ENCODE measurements at places on chromosomes 13 and 19. TPM values are rescaled to one million over a fixed set of nuclear protein-coding genes. Genes with fewer than 3 reads are reported as not detected.
A peak's percentile ranks its signal among the peaks of the same experiment; 100 is the strongest.

CDC42EP5 gene
- 39.6 TPM for total RNA-seq

HSH2D gene
- total RNA-seq = not detected

DNA sequence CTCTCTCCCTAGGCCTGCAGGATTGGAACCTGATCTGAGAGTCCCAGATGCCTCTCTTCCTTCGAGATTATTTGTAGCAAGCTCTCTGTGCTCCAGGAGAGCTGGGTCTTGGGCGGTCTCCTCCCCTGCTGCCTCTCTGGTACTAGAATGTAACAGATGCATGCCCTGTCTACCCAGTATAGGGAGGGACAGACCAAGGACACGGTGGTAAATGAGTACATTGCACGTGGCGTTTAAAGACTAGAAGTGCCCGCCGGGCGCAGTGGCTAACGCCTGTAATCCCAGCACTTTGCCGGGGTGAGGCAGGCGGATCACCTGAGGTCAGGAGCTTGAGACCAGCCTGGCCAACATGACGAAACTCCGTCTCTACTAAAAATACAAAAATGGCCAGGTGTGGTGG, 11.7 kb downstream of the SLC27A1 start:
- H3K36me3 ChIP-seq = no peaks in the 10 kb centered on the region
- no peak overlapping the region for H3K4me3 ChIP-seq
- H3K27me3 ChIP-seq = no peaks in the 10 kb centered on the region
- peaks cover 37% of the 10 kb centered on the region for H3K4me1 ChIP-seq
- H3K27ac ChIP-seq = no peak overlapping the region

DNA sequence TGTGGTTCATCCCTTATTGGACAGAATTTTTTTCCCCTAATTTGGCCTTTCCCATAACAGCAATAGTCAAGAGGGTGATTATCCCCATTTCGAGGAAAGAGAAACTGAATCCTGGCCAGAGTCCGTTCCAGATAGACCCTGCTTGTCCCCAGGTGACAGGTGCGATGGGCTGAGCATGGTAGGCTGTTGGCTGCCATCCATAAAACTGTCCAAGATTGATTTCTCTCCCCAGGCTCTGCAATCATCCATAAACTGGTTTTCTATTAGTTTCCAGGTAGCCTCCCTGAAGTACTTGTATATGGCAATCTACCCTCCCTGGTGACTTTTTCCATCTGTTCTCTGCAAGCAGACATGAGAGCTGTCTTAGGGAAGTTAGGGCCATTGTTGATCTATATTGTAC, 25.4 kb downstream of the SERP2 start:
- DNase-seq = no peak
- no peaks in the 10 kb centered on the region for H3K36me3 ChIP-seq
- no peaks in the 10 kb centered on the region for H3K4me1 ChIP-seq
- peaks cover 9% of the 10 kb centered on the region for H3K27me3 ChIP-seq
- H3K4me3 ChIP-seq = no peak overlapping the region

- no peaks in the 10 kb centered on the region for H3K36me3 ChIP-seq
- no peaks in the 10 kb centered on the region for H3K27me3 ChIP-seq
- no peak overlapping the region for H3K4me3 ChIP-seq
- peaks cover 5% of the 10 kb centered on the region for H3K4me1 ChIP-seq
Observed at GRCh38 chr19:13887517-13887916, 10.6 kb downstream of the NANOS3 start.

POSTN gene
- total RNA-seq = 196 TPM

- peak overlapping the region; percentile 17 for H3K4me3 ChIP-seq
- peaks cover 51% of the 10 kb centered on the region for H3K4me1 ChIP-seq
Observed at GRCh38 chr13:23323946-23324709, 109.4 kb downstream of the SACS start.

MADCAM1 gene
- total RNA-seq = not detected

DNA sequence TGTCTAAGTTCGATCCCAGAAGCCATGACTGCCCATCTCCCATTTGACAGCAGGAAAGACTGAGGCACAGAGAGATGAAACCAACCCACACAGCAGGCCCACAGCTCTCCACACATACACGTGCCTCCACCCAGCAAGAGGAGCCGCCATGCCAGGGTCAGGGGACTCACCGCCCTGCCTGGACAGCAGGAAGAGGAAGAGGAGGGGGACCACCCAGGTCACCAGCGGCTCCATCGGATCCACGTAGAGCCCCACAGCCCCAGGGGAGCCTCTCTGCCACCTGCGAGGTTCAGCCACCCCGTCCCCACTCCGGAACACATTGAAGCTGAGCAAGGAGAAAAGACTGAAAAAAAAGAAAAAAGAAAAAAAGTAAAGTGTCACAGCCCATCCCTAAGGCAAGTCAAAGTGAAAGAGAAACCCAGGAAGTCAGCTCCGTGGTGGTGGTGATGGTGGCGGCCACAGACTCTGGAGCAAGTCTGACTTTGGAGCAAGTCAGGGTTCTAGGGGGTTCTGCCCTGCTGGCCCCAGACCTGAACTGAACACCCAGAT, at the start of gene IL12RB1:
Gene IL12RB1, minus strand, starts transcription at position 345 of the 549 bp plus-strand sequence. Its CDS starts 111 bp downstream, at position 234.
- no peak within 1 kb of the TSS for H3K27ac ChIP-seq
- H3K27me3 ChIP-seq = no peaks in the 10 kb centered on the region
- no peak for DNase-seq
- no peaks in the 10 kb centered on the region for H3K36me3 ChIP-seq
- no peaks in the 10 kb centered on the region for H3K4me1 ChIP-seq

DNA sequence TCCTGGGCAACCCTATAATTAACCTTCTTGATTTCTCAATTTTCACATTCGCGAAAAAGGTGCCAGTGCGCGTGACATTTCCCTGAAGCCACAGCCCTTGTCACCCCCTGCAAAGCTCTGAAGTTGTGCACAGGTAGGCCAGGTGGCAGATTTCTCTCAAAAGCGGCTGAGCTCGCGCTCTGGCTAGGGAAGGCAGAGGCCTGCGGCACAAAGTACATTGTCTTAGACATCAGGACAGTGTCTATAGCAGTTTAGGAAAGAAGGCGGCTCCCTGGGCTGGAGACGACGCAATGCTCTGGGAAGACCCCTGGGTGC, 42.9 kb upstream of the ZNF14 start:
- H3K27me3 ChIP-seq = no peaks in the 10 kb centered on the region
- peak overlapping the region; percentile 96 for H3K4me3 ChIP-seq
- H3K36me3 ChIP-seq = no peaks in the 10 kb centered on the region
- H3K27ac ChIP-seq = 0 out of 2 replicates have a peak overlapping the region, but pooled peaks have one; percentile 4

DNA sequence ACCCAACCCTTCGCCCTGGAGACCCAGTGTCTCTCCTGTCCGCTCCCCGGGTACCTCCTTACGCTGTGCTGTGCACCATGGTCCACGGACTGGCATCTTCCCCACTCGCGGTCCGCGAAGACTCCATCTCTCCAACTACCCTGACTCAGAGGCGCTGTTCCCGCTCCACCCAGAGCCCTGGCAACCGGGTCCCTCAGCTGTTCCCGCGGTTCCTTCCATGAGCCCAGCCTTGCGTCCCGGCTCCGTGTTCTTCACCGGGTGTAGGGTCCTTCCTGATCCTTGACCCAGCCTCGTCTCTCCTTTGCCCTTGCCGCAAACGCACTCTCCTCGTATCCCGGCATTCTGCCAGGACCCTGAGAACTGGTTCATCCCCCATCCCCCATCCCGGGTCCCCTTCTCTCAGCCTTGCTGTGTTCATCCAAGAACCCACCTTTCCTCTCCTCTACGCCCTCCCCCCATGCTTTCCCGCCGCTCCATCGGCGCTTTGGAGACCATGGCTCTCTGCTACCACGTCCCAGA, 664 bp downstream of the ICAM5 start:
- 0 out of 2 replicates have a peak overlapping the region, but pooled peaks have one; percentile 68 for H3K27ac ChIP-seq
- no peaks in the 10 kb centered on the region for H3K27me3 ChIP-seq
- H3K36me3 ChIP-seq = no peaks in the 10 kb centered on the region
- peak; percentile 73 for DNase-seq
- H3K4me3 ChIP-seq = peak overlapping the region; percentile 72
- H3K4me1 ChIP-seq = no peaks in the 10 kb centered on the region

GRCh38 chr19:47699360-47699917, 13.8 kb upstream of the EHD2 start:
- H3K4me1 ChIP-seq = no peaks in the 10 kb centered on the region
- H3K27me3 ChIP-seq = no peaks in the 10 kb centered on the region
- DNase-seq = peak; percentile 61

SOX1 gene
- total RNA-seq = not detected

SIGLEC8 gene
- not detected for total RNA-seq

GRCh38 chr19:31351056-31351854, 2.0 kb upstream of the TSHZ3 start:
- no peaks in the 10 kb centered on the region for H3K27me3 ChIP-seq
- peak; percentile 80 for DNase-seq
- H3K4me1 ChIP-seq = peaks cover 14% of the 10 kb centered on the region
- peaks cover 2% of the 10 kb centered on the region for H3K36me3 ChIP-seq

- H3K4me1 ChIP-seq = peaks cover 26% of the 10 kb centered on the region
- no peak overlapping the region for H3K4me3 ChIP-seq
- H3K27ac ChIP-seq = peak overlapping the region; percentile 88
- DNase-seq = peak; percentile 94
- H3K27me3 ChIP-seq = no peaks in the 10 kb centered on the region
Observed at GRCh38 chr19:41298348-41298964, 11.5 kb upstream of the CCDC97 start.

DNA sequence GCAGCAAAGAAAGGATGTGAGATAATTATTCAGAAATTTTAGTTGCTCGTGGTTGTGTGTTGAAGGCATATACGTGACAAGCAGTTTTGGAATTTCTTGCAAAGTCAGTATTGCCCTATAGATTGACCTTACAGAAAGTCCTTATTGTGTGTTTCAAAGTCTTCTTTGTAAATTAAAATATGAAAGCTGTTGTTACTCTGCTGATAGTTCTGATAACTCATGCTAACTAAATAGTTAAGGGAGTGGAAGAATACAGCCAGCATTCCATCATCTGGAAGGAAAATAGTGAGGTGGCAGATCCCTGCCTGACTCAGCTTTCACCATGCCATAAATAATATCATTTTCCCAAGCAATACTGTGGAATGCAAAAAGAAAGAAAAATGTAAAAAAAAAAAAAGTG, 27.2 kb downstream of the WASF3 start:
- H3K27ac ChIP-seq = peak overlapping the region; percentile 78
- H3K36me3 ChIP-seq = no peaks in the 10 kb centered on the region
- peaks cover 42% of the 10 kb centered on the region for H3K4me1 ChIP-seq
- no peaks in the 10 kb centered on the region for H3K27me3 ChIP-seq
- H3K4me3 ChIP-seq = peak overlapping the region; percentile 54
- peak; percentile 88 for DNase-seq

DNA sequence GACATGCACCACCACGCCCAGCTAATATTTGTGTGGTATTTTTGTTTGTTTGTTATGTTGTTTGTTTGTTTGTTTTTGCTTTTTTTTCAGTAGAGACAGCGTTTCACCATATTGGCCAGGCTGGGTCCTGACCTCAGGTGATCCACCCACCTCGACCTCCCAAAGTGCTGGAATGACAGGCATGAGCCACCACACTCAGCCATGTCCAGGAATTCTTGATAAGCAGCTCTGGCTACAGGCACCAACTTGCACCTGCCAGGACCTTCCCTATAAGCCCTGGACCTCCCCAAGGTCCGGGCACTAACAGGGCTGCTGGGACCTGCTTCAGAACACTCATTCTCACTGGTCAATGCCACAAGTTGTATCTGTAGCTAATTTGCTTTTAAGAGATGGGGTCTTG, 48.7 kb downstream of the TINCR start:
- no peaks in the 10 kb centered on the region for H3K27me3 ChIP-seq
- no peak for DNase-seq
- H3K27ac ChIP-seq = no peak overlapping the region
- no peaks in the 10 kb centered on the region for H3K36me3 ChIP-seq
- H3K4me3 ChIP-seq = no peak overlapping the region

TUBA3C gene
- total RNA-seq = not detected

- no peak overlapping the region for H3K27ac ChIP-seq
- H3K27me3 ChIP-seq = no peaks in the 10 kb centered on the region
- H3K4me1 ChIP-seq = 0 out of 2 replicates have a peak, but pooled peaks cover 8% of the 10 kb centered on the region
- H3K36me3 ChIP-seq = no peaks in the 10 kb centered on the region
- no peak overlapping the region for H3K4me3 ChIP-seq
Observed at GRCh38 chr13:59914556-59914955, 249.2 kb downstream of the DIAPH3 start.

- DNase-seq = peak; percentile 75
- peaks cover 12% of the 10 kb centered on the region for H3K4me1 ChIP-seq
- H3K4me3 ChIP-seq = no peak overlapping the region
- H3K27ac ChIP-seq = no peak overlapping the region
- H3K27me3 ChIP-seq = no peaks in the 10 kb centered on the region
- H3K36me3 ChIP-seq = no peaks in the 10 kb centered on the region
Observed at GRCh38 chr13:36038785-36039555, 92.2 kb downstream of the DCLK1 start.

KLK10 gene
- not detected for total RNA-seq
